ENCODE measurements at places on chromosomes 5 and 9.

GRCh38 chr9:33942471-33943083 lies 106.1 kb downstream of the UBAP2 start:
- no peak for DNase-seq

DNA sequence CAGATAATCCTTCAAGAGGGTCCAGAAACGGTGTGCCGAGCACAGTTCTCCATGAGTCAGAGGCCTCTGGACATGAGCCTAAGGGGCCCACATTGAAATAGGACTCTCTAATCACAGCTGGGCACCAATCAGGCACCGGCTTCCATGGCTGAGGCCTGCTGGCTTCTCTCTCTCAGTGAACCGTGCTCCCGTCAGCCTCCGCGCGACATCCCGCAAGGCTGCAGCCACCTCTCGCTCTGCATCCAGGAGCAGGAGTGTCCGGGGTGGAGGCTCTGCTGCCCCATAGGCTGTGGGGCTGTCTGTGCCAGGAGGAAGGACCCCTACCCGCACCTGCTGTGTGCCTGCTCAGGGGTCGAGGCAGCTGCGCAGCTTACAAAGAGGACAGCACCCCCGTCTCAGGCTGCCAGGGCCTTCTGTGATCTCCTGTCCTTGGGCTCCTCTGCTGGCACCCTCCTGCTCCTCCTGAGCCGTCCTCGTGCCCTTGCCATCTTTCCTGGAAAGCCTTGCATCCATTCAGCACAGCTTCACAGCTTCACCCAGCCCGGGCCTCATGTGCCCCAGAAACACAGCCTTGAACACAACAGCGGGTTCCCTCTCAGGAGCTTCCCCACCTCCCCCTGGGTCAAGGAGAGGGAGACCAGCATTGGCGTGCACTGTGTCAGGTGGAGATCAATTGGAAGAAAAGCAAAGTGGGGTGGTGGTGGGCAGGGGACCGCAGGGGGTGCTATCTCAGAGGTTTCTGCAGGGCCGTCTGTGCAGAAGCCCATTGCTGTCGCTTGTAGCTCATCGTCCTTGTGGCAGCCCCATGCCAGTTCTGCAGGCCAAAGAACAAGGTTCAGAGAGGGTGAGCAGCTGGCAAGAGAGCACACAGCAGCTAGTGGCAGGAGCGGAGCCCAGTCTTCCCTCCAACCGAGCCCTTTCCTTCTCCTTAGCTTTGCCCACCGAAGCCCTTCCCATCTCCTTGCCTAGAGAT lies 22.8 kb upstream of the FCN1 start:
- DNase-seq: peak; percentile 66

DNA sequence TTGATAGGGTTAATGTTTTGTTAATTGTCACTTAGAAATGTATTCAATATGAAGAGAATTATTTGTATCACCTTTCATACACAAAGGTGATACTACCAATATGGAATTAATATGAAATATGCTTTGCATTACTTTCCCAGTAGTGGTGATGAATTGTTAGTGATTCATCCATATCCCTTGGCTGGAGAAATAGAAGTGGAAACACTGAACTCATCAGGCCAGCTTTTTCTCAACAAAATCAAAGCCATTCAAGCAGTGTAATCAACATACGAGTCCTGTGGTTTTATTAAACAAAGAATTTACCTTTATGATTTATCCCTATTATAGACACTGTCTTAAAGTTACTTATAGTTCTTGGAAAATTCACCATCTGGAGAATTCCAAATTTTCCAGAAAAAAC lies 264.0 kb upstream of the MEF2C start:
- no peak for DNase-seq

GRCh38 chr9:94885854-94886447 lies 159.5 kb downstream of the AOPEP start:
- no peak for DNase-seq

- peak; percentile 89 for DNase-seq
Measured at GRCh38 chr5:133818031-133818431, 150.4 kb downstream of the C5orf15 start.

GRCh38 chr5:123439709-123440108 lies 16.5 kb upstream of the CEP120 start:
- no peak for DNase-seq

GRCh38 chr5:1885868-1886845 lies 3.4 kb upstream of the IRX4 start:
- no peak for DNase-seq

- no peak for DNase-seq
Measured at GRCh38 chr5:35745660-35746059, 111.0 kb upstream of the IL7R start.

DNA sequence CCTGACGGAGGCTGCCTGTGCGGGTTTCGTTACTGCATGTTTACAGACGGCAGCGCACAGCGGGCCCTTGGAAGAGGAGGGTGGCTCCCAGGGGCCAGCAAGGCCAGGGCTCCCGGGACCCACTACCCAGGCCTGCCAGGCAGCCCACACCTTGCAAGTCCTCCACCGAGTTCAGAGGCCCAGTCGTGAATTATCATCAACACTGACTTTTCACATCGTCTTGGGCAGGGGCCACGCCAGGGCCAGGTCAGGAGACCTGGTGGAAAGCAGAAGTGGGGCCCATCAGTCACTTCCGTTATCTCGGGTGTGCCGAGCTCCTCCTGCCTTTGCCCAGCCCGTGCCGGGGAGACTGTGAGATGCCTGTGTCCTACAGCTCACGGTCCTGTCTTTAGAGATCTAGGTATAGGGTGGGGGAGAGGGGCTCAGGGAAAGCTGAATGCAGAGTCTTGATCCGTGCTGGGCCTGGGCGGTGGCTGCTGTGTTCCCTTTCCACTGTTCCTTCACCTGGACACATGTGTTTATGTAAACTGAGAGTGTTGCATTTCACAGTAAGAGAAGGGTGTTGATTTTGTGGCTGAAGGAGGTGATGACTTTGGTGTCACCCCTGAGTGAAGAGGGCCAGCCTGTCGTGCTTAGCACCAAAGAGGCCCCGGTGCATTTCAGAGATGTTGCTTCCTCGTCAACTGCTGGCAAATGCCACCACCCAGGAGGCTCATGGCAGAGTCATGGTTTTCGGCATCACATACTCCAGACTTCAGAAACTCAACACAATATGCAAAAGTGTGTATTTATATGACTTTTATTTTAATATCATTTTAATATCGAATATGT lies 175.2 kb downstream of the GAPVD1 start:
- peak; percentile 73 for DNase-seq

GRCh38 chr9:127122176-127123063 lies at the start of gene ANGPTL2:
Gene ANGPTL2 (minus strand): TSS chr9:127122635. CDS start chr9:127108731, 13,904 bp downstream.
- DNase-seq: peak; percentile 97

- DNase-seq: peak; percentile 77
Measured at GRCh38 chr5:115818821-115819220, 2.4 kb upstream of the CDO1 start.

GRCh38 chr5:144582066-144582465 lies 411.4 kb downstream of the KCTD16 start:
- DNase-seq: no peak

DNA sequence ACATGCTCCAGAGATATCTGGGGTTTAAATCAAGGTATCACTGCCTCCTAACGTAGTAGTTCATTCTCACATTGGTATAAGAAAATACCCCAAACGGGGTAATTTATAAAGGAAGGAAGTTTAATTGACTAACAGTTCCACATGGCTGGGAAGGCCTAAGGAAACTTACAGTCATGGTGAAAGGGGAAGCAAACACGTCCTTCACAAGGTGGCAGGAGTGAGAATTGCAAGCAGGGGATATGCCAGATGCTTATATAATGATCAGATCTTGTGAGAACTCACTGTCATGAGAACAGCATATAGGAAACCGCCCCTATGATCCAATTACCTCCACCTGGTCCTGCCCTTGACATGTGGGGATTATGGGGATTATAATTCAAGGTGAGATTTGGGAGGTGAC lies 1280.2 kb upstream of the C9orf72 start:
- no peak for DNase-seq

DNA sequence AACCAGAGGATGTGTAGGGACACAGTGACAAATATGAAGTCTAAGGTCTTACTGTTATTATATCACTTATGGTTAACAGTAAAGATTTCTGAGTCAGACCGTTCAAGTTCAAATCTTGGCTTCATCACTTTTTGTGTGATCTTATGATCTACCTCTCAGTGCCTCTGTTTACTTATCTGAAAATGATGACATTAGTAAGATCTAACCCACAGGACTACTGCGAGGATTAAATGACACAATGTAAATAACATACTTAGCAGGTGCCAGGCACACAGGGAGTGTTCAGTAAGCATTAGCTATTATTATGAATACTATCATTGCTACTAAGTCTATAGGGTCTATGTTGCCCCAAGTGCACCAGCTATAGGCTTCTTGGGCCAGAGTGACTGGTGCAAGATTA lies 2.0 kb downstream of the IRF1 start:
- no peak for DNase-seq

- peak; percentile 60 for DNase-seq
Measured at GRCh38 chr9:33469891-33470290, 3.8 kb downstream of the NOL6 start.

GRCh38 chr5:14086261-14086660 lies 56.9 kb upstream of the TRIO start:
- no peak for DNase-seq

DNA sequence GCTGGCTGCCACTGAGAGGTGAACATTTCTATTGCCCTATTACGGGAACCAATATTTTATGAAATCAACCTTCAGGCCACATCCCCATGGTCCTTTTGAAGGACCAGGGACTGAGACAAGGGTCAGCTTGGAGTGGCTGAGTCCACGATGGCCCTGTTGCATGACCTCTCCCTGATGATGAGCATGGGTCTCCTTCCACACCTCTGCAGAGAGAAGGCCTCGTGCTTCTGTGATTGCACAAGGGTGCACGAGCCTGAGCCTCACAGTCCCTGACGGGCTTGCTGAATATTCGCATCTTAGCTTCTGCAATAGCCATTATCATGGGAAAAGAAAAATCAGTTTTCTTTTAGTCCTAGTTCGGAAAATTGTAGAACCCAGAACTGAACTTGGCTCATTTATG lies 255.0 kb upstream of the IRX2 start:
- DNase-seq: no peak

DNA sequence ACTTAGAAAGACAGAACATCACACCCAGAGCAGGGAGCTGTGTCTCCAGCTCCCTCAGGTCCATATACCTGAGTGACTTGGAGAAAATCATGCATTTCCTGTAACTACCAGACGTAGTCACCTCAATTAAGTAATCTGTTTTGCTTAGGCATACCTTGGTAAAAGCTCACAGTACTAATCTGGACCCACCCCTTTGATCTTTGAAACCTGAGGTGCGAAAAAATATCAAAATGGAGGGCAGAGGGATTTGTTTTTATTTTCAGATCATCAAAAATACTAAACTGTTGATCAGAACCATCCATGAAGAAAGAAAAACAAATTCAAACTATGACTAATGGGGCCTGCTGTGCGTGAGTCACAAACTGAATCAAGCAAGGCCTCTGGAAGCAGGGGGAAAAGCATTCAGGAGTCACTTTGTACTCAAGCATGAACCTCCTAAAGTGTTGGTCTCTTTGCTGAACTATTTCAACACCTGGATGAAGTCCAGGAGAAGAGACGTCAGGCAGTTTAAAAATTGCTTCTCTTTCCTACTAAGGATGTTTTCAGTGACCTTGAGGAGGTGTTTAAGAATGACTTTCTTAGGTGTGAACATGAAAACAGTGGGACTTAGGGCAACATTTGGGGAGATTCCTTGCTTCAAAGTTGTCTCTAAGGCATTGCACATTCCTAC lies 76.3 kb downstream of the MUSK start:
- DNase-seq: no peak

- no peak for DNase-seq
Measured at GRCh38 chr5:111228520-111229220, 4.5 kb downstream of the CAMK4 start.

GRCh38 chr5:60410427-60410826 lies 289.5 kb downstream of the DEPDC1B start:
- no peak for DNase-seq

DNA sequence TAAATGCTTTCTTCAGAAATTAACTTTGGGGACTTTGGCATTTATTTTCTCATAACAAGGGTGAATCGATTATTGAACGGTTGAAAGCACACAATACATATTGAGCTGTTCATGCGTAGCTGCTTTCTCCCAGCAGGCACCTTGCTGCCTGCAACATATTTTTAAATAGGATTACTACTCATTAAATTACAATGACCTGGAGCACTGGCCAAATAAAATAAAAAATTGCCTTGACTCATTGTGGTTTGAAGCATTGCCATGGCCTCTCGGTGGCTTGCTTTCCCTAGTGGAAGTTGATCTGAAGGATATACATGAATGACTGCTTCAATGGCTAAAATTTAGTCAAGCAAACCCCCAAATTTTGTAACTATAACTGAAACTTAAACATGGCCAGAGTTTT lies 181.6 kb upstream of the NUDT12 start:
- DNase-seq: no peak

DNA sequence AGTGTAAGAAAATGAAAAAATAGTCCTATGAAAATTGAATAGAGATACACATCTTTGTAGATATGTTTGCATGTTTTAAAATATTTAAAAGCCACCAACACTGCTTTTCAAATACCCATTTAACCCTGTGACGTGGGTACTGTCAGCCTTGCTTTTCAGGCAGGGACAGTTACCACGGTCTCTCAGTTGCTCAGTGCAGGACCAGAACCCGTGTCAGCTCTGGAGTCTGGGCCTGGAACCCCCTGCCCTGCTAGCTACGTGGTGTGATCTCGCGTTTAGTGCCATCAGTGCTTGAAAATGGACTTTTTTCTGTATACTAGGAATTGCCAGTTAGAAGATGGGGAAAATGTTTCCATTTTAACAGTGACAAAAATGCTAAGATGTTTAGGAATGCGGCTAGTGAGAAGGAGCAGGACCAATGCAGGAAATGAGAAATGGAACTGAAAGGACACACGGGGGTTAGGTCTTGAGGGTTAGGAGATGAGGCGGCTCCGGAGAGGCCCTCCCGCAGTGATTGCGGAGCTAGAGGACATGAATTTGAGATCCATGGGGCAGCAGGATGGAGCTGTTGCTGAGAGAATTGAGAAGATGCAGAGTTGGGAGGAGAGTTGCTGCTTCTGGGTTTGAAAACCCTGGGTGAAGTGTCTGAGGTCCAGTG lies 13.7 kb downstream of the RNU6ATAC start:
- DNase-seq: no peak

DNA sequence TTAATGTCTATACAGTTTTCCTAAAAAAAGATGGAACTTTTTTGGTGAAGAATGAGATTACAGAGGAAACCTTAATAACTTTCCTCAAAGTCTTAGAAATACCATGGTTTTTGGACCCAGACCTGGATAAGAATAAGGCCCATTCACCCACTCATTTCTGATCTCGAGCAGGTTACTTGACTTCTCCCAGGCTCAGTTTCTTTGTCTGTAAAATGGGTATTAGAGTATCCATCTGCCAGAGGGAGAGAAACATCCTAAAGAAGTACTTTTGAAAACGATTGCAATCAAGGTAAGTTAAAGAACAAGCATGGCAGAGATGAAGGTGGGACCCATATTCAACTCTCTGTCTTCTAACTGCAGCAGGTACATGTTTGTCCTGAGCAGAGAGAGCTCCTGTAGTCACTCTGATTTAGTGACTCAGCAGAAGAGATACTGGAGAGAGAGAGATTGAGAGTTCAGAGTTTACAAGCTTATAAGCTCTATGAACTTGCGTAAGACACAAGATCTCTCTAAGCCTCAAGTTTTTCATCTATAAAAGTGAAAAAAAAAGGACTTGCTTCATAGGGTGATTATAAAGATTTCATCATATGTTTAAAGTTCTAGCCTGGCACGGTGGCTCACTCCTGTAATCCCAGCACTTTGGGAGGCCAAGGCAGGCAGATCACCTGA lies 379.4 kb upstream of the SGCD start:
- no peak for DNase-seq
